GM10248 (cell line): ENCODE measurements at places on chromosomes 1 and 21.

- DNase-seq = no peak
Measured at GRCh38 chr1:31022259-31022658, 43.3 kb downstream of the PUM1 start.

GRCh38 chr1:15876357-15877055 lies 29.0 kb downstream of the SPEN start:
- DNase-seq = no peak

- DNase-seq = no peak
Measured at GRCh38 chr1:99230695-99231094, 33.6 kb upstream of the PLPPR4 start.

GRCh38 chr21:38434913-38435533 lies 63.3 kb downstream of the ERG start:
- DNase-seq = no peak

- DNase-seq = no peak
Measured at GRCh38 chr1:24107462-24108138, 4.3 kb downstream of the MYOM3 start.

GRCh38 chr1:71919811-71920509 lies 362.4 kb downstream of the NEGR1 start:
- no peak for DNase-seq

GRCh38 chr1:46525253-46525983 lies 26.0 kb downstream of the KNCN start:
- DNase-seq = no peak

DNA sequence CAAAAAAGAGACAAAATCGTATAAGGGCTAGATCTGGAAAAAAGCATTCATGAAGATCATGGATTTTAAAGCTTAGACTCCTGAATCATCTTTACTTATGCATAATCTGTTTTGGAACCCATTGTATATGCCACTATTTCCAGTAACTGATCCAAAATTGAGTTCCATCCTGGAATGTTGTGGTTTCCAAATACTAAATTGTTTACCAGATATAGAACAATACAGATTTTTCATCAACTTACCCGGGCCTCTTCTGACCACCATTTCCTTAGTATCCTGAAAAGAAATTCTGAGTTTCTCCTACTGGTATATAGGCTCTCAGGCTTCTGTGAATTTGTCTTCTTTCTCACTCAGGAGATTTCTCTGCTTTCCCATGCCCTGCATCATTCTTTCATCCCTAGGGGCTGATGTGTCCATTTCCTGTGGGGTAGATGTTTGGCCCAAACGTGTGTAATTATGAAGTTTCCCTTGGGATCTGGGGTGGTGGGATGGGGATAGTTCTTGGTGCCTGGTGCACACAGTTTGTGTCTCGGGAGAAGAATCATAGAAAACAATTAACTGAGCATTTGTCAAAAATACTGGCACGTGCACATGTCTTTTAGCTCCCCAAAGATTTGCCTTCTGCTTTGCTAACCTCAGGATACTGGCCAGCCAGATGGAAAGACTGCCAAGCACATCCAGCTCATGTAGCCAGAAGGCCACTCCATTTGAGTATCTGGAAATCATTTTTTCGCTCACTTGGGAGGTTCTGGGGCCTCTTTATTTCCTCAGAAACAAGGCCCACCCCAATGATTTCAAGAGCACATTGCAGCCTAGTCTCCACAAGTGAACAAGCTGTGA lies 127.8 kb downstream of the NTMT2 start:
- DNase-seq = no peak

DNA sequence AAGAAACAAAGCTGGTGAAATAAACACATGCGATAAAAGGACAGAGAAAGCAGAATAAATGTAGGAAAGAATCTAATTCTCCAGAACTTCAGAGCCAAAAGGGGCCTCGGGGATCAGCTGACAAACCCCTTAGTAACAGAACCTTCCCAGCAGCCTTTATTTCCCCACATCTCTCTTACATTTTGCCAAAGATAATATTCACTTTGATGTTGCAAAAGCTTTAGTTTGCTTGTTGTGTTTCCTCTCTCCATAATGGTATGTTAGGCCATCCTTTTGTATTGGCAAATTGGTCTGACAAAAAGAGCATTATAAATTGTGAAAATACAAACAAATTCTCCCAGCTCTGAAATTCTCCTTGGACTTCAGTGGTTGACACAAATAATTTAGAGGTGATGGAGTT lies 54.9 kb downstream of the OPTC start:
- DNase-seq = no peak

DNA sequence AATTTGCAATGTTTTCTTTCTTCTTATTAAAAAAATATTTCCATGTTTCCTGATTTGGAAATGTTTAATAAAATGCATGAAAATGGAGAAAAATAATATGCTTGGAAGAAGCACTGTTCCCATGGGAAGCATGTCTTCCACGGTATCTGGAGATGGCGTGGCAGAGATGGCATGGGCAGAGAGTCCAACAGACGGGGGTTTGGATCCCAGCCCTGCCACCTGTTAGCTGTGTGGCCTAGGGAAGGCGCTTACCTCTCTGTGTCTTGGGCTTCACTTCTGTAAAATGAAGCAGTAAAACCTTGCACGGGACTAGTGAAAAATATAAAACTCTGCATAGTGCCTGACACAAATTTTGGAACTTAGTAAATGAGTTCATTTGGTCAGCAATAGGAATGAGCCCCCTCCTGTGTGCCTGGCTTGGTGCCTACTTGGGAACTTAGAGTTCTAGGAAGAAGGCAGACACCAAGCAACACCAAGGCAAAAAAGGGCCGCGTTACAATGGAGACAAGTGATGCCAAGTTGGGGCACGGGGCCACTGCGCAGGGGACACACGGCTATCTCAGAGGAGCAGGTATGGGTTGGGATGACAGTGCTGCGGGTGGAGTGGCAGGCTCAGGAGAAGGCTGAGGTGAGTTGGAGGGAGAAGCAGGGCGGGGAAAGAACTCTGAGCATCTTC lies 124.2 kb downstream of the KCNN3 start:
- no peak for DNase-seq

- DNase-seq = no peak
Measured at GRCh38 chr1:75785320-75785982, 605 bp upstream of the RABGGTB start.

GRCh38 chr21:15776818-15777217 lies 47.0 kb downstream of the USP25 start:
- DNase-seq = no peak

DNA sequence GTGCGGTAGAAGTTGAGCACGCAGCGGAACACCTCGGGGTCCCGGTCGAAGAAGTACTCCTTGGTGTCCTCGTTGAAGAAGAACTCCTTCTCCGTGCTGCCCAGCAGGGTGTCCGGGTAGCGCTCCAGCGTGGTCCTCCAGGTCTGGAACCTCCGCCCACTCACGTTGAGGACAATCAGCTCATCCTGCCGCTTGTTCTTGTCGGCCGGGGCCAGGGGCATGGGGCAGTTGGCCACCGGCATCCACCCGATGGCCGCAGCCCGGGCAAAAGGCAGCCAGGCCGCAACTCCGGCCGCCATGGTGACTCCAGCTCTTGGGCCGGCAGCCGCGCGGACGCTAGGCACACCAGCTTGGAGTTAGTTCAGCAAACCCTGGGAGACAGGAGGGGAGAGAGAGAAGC lies 7.0 kb downstream of the KCND3 start:
- DNase-seq = no peak

- DNase-seq = no peak
Measured at GRCh38 chr1:107003972-107004371, 52.5 kb upstream of the PRMT6 start.

- no peak for DNase-seq
Measured at GRCh38 chr1:162091681-162092524, 22.4 kb downstream of the NOS1AP start.

GRCh38 chr1:234361102-234361603 lies 12.1 kb upstream of the COA6 start:
- DNase-seq = no peak
